ENCODE measurements at places on chromosomes 5 and 9.

- DNase-seq, result no peak
These were observed 38.9 kb downstream of the ZNF608 start for GRCh38 chr5:124707520-124707919.

DNA sequence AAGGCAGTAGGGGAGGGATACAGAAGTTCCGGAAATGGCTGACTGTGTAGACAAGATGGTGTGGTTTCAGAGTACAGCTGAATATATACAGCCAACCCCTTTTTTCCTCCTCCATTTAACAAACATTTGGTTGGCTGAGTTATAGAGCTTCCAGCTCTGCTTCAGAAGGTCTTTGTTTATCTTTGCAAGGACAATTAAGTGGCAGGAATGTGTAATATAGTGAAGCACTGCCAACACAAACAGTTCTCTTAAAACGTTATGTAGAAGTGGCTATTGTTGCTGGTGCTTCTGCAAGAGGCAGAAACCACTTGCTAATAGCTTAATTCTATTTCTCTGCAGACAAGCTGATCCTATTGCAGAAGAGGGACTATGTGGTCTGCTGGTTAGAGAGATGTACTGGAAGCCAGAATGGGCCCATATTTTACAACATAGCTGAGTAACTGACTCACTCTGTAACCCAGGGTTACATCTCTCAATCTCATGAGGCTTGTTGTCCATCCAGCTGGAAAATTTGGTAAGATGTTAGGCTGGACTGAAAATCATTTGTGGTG, 62.7 kb upstream of the OSMR start:
- peak; percentile 48 for DNase-seq

DNA sequence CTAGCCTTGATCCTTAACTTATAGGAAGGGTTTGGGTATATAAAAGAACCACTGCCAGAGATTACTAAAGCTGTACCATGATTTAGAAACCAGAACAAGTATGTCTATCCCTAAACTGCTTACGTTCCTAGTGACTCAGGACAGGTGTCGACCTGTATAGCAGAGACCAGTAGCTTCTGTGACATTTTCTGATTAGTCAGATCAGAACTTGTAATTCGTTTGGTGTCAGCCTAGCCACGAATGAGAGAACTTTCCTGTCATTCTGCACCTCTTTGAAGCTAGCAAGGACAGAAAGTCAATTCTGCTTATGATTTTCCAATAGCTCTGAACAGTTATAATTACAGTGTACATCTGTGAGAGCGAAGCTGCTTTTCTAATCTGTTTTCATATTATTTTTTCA, 39.5 kb downstream of the PRKACG start:
- no peak for DNase-seq

GRCh38 chr5:74542482-74542881, 98.0 kb downstream of the ENC1 start:
- no peak for DNase-seq

GRCh38 chr5:95374061-95374460, 17.1 kb upstream of the FAM81B start:
- DNase-seq, result no peak

DNA sequence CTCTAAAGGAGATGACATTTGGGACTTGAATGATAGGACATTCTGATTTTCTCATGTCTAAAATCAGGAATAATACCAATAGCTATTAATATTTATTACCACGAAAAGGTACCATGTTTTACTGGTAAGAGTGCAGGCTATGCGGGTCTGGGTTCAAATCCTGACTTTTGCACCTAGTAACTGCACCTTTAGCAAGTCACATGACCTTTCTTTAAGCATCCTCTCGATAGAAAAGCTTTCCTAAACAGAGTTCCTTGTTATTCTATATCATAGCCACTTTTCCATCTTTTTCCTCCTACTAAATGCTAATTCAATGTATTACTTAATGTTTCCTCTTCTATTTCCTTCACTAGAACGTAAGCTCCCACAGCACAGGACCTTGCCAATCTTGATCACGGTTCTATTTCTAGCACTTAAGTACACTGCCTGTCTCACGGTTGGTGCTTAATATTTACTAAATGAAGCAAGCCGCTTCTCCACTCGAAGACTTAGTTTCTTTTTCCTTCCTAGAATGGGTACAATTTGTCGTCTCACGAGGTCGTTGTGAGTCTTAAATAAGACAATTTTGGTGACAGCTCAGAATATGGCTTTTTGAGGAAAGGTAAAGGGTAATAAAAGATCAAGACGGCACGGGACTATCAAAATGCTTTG, 816 bp downstream of the RBM18 start:
- DNase-seq, result no peak

- no peak for DNase-seq
These were observed 7.0 kb downstream of the NR3C1 start for GRCh38 chr5:143396353-143396940.

- no peak for DNase-seq
These were observed 59.7 kb downstream of the MTX3 start for GRCh38 chr5:79931409-79931808.

GRCh38 chr5:73808911-73809310, 182.9 kb downstream of the ARHGEF28 start:
- DNase-seq, result no peak

GRCh38 chr5:84286662-84287061, 98.0 kb downstream of the EDIL3 start:
- DNase-seq, result no peak

DNA sequence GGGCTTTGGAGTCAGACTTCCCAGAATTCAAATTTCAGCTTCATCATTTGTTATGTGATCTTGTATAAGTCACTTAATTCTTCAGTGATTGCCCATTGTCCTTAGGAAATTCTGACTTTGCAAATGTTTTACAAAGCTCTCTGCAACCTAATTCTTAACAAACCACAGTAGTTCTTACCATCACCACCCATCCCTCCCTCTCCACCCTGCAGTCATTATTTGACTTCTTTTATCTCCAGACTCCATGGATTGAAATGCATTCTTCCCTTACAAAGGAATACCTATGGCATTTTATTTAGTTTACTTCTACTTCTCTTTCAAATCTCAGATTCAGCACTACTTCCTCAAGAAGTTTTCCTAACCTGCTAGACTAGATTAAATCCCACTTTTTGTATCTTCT, 23.1 kb downstream of the SHLD3 start:
- DNase-seq, result no peak

DNA sequence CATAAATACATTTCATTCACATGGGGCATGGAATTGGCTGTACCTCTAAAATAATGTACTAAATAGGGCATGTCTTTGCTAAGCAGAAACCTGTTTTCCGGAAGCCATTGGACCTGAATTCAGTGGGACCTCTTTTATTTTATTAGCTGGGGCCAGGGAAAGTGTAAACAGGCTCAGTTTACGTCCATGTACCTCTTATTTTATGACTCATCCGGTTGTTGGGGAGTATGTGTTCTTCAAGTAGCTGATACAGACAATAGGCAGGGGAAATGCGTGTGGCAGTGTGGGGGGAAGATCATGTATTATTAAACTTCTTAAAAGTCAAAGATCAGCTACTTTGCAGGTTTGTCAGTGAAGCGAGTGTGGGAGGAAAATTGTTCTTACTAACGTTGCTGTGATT, 1.4 kb upstream of the GDNF start:
- no peak for DNase-seq

DNA sequence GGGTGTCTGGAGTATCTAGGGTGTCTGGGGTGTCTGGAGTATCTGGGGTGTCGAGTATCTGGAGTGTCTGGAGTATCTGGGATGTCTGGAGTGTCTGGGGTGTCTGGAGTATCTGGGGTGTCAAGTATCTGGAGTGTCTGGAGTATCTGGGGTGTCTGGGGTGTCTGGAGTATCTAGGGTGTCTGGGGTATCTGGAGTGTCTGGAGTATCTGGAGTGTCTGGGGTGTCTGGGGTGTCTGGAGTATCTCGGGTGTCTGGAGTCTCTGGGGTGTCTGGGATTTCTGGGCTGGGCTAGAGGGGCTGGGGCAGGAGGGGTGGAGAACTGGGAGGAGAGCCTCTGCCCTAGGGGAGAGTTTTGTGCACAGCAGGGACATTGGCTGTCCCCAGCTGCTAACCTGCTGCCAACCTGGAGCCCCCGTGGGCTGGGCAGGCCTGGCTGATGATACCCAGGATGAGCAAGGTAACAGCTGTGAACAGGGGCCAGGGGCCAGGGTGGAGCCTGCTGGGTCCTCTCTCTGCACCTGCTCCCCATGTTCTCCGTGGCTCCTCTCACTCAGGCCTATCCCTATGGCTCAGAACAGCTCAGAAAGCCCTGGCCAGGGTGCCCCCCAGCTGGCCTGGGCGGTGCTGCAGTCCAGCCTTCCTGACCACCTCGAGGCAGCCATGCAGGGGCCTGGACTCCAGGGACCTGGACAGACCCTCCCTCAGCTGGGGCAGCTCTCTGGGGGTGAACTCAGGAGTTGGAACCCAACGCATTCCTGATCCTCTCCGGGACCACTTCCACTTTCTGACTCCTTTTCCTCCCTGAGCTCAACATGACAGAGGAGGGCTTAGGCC, 29.9 kb downstream of the LHX3 start:
- DNase-seq, result no peak

DNA sequence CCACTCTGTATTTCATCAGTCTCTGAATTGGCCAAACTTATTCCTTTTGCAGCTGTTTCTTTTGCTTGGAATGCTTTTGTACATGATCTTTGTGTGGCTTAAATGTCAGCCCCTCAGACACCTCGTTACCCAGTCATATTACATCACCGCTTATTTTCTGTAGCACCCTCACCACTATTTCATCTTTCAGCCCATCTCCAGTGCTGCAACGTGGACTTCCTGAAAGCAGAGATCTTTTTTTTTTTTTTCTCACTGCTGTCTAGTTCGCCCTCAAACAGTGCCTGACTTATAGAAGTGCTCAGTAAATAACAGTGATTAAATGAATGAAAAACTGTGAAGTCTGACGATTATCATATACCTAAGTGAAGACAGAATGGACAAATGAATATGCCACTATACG, 835 bp downstream of the SRA1 start:
- no peak for DNase-seq

GRCh38 chr9:8533681-8534080, 734.1 kb upstream of the DMAC1 start:
- no peak for DNase-seq

- DNase-seq, result no peak
These were observed 97.9 kb downstream of the SV2C start for GRCh38 chr5:76180814-76181805.

GRCh38 chr9:113475992-113476391, 12.5 kb downstream of the RGS3 start:
- DNase-seq, result no peak

- DNase-seq, result peak; percentile 54
These were observed 8.7 kb downstream of the ASS1 start for GRCh38 chr9:130453487-130453886.

DNA sequence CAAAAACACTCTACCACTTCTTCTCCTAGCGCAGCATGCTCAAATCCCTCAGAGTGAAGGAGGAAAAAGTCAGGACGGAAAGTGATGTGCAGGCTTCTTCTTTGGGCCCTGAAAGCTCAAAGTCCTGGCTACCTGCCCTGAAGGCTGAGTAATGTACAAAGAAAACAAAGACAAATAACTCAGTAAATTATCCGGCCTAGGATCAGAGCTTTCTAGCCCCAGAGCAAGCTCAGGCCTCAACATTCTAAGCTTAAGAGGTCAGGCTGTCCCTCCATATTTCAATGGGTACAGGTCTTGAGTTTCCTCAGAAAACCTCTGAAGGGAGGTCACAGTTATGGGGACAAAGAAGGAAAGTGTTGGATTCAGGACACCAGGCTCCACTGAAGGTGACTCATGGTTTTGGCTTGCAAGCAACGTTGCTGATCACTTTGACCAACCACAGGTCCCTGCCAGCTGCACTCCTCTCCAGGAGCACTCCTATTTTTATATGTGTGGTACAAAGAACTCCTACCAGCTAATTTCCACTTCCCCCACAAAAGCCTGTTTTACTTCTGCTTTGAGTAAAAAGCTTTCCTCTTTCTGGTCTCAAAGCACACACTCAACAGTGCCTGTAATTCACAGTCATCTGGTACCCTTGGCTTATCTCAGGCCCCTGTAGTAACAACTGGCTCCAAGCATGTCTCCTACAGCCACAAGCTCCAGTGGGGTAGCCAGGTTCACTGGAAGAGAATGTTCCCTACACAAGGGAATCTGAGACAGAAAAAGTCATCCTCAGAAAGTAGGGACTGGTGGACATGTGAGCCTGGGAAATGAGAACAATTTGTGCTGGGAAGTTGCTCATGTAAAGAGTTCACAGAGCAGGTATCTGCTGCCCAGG, 115.7 kb downstream of the UGCG start:
- DNase-seq, result peak; percentile 60

DNA sequence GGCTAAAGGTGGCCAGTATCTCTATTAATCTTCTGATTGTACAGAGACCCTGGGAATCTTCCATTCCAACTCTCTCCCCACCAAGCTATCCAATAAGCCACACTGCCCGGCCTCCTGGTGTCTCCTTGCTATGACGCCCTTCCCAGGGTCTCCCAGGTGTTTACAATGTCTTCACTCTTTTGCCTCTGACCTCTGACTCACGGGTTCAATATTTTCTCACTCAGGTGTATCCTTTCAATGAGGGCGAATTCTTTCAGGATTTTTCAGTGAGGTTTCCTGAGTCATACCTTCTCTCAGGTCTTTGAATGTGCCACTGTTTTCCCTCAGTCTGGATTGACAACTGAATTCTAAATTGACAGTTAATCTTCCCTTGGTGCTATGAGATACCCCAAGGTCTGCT, 53.7 kb upstream of the IRX4 start:
- no peak for DNase-seq

- no peak for DNase-seq
These were observed 46.5 kb downstream of the SVEP1 start for GRCh38 chr9:110532908-110533665.
